Renal cortical epithelial cell (primary cell): ENCODE measurements at places on chromosomes 12 and 14. TPM values are rescaled to one million over a fixed set of nuclear protein-coding genes. Genes with fewer than 3 reads are reported as not detected.

CCDC197 gene
- total RNA-seq = not detected in 2 replicates

REC8 gene
- total RNA-seq = 13.4 and 43.3 TPM in 2 replicates

PRMT5 gene
- 74.3 and 78.0 TPM in 2 replicates for total RNA-seq

NOC4L gene
- 15.5 and 16.9 TPM in 2 replicates for total RNA-seq

PTHLH gene
- 0.40 and 9.7 TPM in 2 replicates for total RNA-seq

RAP1B gene
- total RNA-seq = 259 and 270 TPM in 2 replicates

ARHGAP9 gene
- total RNA-seq = not detected in 2 replicates

VAMP1 gene
- 1.8 and 2.3 TPM in 2 replicates for total RNA-seq

DNA sequence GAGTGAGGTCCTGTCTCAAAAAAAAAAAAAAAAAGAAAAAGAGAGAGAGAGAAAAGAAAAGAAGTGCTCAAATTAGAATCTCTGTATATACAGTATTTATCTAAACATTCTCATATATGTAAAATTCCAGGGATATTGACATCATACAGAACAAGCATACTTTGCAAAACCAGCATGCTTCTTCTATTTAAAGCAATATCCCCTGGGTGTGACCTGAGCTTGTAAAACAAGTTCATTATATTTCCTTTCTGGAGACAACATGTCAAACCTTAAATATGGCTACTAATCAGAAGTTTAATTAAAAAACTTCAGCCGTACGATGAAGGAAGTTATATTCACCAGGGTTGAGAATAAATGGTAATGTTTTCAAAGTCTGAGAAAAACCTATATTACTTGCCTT is 175.8 kb upstream of the HMGA2 start:
- no peak for DNase-seq

DNA sequence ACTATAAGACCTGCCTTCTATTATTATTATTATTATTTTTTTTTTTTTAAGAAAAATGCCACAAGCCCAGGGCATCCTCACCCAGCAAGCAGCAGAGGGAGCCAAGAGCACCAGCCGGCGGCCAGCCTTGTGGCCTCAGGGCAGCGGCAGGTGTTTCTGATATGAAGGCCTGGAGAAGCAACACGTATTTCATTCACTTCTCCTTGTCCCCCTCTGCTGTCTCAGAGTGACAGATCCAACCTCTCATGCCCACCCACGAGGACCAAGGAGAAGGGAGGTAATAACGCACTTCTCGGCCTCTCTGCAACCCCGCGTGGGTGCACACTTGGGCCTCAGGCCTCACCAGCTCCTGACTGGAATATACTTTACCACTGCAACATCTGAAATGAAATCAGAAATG is 25.4 kb downstream of the CDC42BPB start:
- DNase-seq = no peak

- no peak for DNase-seq
Measured at GRCh38 chr14:49367696-49368095, 218.5 kb downstream of the RPS29 start.

- peak; percentile 76 for DNase-seq
Measured at GRCh38 chr12:212715-213526, 1.0 kb downstream of the SLC6A12 start.

DNA sequence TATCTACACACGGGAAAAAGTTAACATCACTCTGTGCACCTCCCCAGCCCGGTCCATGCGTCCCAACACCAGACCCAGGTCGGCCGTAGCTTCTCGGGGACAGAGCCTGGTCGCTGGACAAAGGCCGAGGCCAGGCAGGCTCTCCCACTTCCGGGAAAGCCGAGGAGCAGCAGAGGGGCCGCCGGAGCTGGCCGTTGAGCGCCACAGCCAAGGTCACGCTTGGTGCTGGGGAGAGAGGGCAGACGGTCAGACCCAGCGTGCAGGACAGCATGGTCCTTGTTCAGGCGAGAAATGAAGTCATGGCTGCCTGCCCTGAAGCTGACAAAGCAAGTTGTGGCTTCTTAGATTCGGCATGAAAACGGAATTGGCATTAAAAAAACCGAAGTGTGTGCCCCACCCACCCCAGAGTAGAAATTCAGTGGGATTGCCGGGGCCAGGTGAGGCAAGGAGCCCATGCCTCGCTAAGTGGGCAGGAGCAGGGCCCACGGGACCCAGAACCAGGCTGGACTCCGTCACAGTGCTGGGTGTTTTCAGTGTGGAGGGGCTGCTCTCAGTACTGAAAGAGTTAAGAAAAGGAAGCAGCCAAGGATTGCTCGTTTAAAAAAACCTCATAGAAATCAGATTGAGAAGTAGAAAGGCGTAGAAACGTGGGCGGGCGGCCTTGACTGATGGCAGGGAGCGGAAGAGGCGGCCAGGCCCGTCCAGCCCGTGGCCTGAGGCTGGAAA is 4.3 kb downstream of the ARL6IP4 start:
- no peak for DNase-seq

DNA sequence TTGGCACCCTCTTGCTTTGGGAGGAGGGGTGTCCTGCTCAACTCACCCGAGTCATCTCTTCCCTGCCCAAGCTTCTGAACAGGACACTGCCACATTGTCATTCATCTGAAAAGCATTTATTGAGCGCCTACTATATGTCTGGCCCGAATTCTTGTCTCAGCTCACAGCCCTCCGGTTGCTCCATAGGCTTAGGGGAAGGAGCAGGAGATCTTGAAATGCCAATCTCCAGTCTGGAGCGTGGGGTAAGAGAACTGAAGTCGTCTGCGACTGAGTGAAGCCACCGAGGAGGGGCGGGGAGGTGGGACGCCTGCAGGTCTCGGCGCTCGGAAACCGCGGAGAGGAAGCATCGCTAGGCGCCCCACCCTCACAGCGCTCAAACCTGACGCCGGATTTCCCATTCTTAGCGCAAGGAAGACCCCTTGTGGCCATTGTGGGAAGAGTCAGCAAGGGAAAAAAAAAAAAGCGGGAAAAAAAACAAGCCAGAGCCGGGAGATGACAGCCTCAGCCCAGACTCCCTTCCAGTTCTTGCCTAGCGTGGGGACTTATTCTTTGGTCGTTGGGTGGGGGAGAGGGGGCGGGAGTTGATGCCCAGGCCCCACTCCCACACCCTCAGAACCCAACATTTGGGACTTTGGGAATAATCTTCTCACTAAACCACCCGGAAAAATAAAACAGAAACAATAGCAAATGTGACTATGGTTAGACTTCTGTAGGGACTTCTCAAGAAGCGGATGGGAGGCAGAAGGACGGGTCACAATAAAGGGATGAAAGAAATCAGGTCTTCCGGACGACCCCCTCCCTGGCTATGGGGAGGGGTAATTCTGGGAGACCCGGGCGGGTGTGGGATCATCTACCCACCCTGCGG is 28.2 kb upstream of the SMUG1 start:
- DNase-seq = peak; percentile 64

DNA sequence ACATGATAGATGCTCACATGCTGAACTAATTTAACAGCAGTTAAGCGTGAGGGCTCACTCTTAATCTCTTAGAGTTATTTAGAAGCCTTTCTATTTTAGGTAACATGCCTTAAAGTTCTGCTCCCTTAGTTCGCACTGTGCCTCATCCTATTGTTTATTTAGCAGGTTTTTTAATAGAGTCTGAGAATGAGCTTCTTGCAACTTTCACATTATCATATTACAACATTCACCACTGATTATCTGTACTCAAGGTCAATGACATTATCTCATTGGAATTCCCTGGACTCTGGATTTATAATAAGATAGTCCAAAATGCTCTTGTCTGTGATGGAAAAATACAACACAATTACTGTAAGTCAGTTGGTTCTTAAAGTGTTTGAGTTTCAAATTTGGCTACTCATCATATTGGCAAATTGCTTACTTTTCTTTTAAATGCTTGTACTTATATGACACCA is 183.6 kb upstream of the SLC38A2 start:
- peak; percentile 82 for DNase-seq

- no peak for DNase-seq
Measured at GRCh38 chr12:69309461-69309860, 38.7 kb upstream of the LYZ start.

- DNase-seq = peak; percentile 22
Measured at GRCh38 chr14:81366214-81366613, 33.9 kb downstream of the STON2 start.

DNA sequence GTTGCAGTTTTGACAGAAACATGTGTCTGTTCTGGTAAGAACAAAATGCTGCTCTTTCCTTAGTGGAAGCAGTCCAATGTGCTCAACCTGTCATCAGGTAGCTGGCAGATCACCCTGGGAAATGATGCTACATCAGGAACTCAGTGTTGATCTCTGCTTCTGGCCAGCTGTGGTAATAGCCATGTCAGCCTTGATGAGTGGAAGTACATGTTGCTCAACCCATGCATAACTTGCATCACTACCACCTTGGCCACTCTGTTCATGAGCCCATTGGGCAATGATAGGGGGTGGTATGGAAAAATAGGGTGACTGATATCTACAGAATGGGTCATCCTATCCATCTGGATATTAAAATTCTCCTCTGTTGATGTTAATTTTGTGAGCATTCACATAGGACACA is 411.0 kb downstream of the C12orf50 start:
- no peak for DNase-seq

- peak; percentile 83 for DNase-seq
Measured at GRCh38 chr12:3130057-3130830, 53.1 kb downstream of the TSPAN9 start.

GRCh38 chr12:108788076-108788782 is 56.9 kb upstream of the CORO1C start:
- no peak for DNase-seq

- DNase-seq = no peak
Measured at GRCh38 chr12:104189915-104190555, 25.5 kb upstream of the TXNRD1 start.

DNA sequence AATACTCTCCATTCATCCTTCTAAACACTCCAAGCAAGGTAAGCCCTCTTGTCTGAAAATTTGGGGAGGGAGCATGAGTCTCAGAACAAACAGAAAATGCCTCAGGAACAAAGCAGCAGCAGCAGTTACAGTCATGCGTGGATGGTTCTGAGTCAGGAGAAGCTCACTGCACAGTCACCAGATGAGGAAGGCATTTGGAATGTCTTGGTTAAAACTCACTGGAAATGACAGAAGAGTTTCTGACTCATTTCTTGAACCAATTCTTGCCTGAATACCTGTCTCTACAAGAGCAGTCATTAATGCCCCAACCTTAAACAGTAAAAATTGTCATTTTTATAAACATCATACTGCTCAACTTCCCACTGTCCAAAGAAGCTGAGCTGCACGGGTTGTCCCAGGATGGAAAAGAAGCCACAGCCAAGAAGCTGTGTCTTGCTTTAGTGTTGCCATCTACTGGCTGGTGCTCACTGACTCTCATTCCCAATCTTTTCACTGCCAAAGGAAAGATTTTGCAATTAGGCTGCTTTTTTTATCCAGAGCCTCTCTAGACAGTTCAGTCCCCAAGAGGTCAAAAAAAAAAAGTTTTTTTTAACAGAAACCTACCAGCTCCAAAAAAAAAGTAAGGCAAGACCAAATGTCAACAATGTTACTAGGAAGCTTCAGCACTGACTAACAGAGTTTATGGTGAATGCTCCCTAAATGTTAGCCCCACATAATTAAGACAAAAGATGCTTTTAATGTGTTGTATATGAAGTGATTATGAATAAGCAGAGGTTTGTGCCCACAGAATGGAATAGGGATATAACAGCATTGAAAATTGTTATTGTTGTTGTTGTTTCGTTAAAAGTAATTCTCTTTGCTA is 40.4 kb downstream of the KICS2 start:
- DNase-seq = peak; percentile 100

DNA sequence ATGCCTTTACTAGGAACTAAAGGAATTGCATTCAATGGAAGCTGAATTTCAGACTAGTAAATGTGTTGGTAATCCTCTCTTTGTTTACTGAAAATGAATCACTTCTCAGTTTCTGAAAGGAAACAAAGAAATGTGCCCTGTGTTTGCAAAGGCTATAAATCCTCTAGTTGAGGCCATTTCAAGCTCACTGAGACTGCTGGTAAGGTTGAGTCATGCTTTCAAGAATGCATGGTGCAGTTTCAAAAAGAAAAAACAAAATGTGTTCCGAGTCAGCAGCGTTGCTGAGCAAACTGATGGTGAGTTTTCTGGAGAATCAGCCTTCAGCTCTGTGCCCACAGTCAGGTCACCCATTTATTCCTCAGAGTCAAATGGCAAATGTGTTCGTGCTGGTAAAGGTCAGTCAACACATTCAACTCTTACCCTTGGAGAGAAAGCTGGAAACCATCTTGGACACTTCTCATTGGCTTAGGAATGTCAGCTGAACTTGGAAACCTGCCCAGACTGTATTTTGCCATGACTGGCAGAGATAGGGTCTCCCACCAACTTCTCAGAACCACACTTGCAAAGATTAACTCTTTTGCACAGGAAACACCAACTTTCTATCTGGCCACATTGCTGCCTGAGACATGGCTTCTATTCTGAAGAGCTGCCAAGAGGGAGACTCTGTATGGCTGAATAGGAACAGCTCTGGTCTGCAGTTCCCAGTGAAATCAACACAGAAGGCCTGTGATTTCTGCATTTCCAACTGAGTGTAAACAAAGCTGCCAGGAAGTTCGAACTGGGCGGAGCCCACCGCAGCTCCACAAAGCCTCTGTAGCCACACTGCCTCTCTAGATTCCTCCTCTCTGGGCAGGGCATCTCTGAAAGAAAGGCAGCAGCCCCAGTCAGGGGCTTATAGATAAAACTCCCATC is 484.4 kb downstream of the ATP23 start:
- peak; percentile 100 for DNase-seq

DNA sequence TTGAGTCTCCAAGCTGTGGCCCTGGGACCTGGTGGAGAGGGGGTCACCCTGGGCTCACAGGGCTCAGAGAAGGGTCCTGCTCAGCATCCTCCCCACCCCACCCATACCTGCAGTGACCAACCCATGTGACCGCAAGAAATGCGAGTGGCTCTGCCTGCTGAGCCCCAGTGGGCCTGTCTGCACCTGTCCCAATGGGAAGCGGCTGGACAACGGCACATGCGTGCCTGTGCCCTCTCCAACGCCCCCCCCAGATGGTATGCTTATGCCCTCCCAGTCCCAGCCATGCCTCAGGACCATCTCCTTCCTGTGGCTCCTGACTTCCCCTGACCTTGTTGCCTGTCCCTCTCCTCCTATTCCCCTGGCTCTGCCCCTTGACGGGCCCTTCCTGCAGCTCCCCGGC is 6.7 kb upstream of the NXPH4 start:
- DNase-seq = no peak

DNA sequence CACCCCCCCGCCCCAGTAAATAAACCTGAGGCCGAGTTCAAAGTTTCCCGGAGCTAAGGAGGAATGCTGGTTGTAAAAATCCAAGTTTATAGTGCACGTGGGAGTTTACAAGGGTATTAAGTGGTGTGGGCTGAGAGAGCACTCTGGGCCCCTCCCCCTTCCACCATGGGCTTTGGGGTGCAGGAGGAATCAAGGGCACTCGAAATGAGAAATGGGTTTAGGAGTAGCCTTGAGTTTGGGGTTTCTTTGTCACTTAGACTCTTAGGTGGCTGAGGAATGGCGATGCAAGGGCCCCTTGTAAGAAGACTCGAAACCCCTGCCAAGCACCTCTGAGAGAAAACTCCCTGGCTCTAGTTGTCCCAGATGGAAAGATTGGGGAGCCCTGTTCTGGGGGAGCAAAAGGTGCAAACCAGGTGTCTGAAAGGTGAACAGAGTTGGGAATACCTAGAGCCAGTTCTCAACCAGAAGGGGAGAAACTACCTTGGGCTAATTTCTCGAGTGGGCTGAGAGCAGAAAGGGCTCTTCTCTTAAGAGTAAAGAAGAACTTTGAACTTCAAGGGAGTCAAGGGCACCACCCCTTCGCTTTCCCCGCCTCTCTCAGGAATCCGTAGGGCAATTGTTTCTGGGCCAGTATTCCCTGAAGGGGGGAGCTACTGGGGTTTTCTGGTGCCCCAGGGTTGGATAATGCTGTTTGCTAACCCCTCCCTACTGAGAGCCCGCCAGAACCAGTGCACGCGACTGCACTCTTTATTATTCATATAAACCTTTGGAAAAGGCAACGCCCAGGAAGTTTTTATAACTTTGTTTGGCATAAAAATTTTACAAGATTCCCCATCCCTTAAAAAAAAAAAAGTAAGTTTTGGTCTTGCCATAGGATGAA is 4.0 kb upstream of the HOTAIR start:
- DNase-seq = no peak
